Mammary epithelial cell (primary cell): ENCODE measurements at places on chromosomes 3 and 15. TPM values are rescaled to one million over a fixed set of nuclear protein-coding genes. Genes with fewer than 3 reads are reported as not detected.

The RHOV gene
- 0.90 TPM for polyA plus RNA-seq

The GOLGA8S gene
- not detected for polyA plus RNA-seq

The ALDH1A3 gene
- 430 TPM for polyA plus RNA-seq

- DNase-seq, result peak; percentile 66
Measured at GRCh38 chr3:98901119-98901391, 440 bp downstream of the DCBLD2 start.

The EXOG gene
- polyA plus RNA-seq, result 5.9 TPM

DNA sequence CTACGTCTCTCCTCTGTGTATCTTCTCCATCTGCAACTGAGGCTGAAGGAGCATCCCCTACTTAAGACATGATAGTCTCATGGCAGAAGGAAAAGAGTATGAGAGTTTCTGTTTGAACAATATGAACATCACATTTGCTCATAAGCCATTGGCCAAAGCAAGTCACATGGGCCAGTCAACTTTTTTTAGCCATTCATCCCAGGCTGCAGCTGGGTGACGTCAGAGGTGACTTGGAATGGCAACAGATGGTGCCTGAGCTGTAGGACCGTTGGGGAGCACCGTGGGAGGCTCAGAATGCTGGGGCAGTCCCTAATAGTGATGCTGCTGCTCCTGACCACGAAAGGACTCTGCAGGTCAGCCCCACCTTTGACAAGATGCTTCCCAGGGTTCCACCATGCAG lies 58.7 kb downstream of the CRTC3 start:
- peak; percentile 7 for DNase-seq

GRCh38 chr3:10185804-10186762 lies 21.4 kb downstream of the IRAK2 start:
- no peak for DNase-seq

- DNase-seq, result no peak
Measured at GRCh38 chr3:114428044-114428595, 134.3 kb downstream of the TIGIT start.

DNA sequence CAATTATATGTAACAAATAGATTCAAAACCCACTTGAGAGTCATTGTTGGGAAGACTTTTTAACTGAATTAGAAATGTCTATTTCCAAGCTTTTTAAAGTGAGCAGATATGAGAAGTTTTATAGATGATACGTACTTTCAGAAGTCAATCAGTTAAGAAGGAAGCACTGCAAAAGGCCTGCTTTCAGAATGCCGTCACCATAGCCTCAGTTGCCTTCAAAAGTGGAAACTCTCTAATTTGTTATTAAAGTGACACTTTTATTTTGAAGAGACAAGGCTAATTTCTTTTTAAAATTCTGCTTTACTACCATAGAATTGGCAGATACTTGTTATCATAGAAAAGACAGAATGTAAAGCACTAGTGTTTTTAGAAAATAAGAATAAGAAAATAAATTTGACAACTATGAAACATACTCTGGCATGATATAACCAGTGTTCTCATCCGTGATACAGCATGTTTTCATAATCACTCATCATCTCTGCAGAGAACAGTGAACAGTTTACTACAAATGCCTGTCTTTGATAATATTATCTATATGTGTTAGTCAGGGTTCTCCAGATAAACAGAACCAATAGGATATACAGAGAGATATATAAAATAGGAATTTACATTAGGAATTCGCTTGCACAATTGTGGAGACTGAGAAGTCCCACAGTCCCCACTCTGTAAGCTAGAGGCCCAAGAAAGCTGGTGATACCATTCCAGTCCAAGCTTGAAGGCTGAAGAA lies 7.0 kb upstream of the PLD1 start:
- no peak for DNase-seq

The FAM43A gene
- 0.36 TPM for polyA plus RNA-seq

- no peak for DNase-seq
Measured at GRCh38 chr3:71195492-71195891, 388.0 kb downstream of the FOXP1 start.

GRCh38 chr3:53009826-53010539 lies 35.9 kb downstream of the SFMBT1 start:
- no peak for DNase-seq

The SST gene
- not detected for polyA plus RNA-seq

DNA sequence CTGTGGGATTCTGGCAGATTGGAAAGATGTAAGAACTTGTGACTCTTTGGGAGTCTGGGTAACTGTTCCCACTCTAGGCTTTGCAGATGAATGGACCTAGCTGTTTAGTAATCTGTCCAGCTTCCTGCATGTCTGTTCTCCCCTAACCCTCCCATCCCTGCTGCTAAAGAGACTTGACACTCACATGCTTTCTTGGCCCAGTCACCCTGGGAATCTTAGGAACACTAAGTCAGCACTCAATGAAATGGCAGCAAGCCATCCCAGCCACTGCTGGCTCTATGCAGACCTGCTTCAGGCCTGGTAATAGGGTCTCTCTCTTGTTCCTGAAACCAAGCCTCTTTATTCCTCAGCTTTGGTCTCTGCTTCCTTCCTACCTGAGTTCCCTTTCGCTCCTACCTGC lies 63.7 kb upstream of the THSD4 start:
- DNase-seq, result no peak

- DNase-seq, result peak; percentile 18
Measured at GRCh38 chr15:34279368-34279767, 54.6 kb downstream of the EMC4 start.

DNA sequence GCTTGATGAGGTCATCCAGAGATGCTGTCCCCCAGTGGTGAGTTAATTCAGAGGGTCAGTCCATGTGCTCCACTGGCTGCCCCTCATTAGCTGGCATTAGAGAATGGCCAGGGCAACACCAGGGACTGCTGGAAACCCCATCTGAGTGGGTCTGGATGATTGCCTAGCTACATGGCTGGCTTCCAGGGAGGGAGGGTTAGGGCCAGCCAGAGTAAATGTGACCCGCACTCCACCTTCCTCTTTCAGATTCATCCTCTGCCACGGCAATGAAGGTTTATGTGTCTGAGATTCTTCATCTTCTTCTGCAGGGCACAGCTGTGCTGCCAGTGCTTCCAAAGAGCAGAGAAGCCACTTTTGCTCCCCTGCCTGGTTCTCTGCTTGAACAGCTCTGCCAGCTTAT lies 391.9 kb downstream of the OCA2 start:
- DNase-seq, result no peak

GRCh38 chr3:148551767-148552260 lies 145.9 kb upstream of the AGTR1 start:
- no peak for DNase-seq

GRCh38 chr3:103685939-103686338 lies 1251.1 kb downstream of the ZPLD1 start:
- no peak for DNase-seq

The HHLA2 gene
- polyA plus RNA-seq, result not detected

DNA sequence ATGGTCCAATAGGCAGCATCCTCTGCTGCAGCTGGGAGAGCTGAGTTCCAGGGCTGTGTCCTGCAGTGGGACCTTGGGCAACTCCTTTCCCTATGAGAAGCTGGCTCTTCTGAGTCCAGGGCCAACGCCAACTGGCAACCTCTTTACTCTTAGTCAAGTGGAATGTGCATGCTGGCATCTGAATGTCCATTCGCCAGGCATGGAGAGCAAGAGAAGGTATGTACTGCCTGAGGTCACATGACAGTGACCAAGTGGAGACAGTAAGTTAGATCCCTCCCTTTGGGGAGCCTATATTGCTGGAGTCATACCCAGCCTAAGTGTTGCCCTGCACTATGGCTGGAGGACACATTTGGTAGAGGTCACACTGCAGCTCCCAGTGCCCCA lies 12.1 kb downstream of the HEMK1 start:
- DNase-seq, result no peak

- DNase-seq, result peak; percentile 73
Measured at GRCh38 chr3:8445861-8446260, 55.8 kb upstream of the LMCD1 start.

The P2RY1 gene
- polyA plus RNA-seq, result 0.12 TPM

- no peak for DNase-seq
Measured at GRCh38 chr3:194387926-194388418, 11.1 kb downstream of the GP5 start.

DNA sequence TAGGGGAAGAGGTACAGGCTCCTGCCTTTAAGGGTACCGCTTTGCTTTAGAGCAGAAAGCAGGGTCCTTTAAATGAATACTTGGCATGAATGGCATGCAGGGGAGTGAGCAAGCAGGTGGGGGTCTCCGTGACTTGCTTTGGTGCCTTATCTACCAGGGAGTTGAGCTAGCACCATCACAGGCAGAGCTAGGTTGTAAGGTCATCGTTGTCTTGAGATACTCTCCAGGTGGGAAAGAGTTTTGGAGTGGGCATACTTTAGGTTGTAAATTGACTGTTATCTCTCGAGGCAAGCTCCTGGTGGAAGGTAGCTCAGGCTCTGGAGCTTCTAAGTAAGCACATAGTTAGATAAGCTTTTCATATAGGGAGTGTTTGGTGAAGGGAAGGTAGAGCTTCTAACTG lies 5.6 kb downstream of the GASK1A start:
- no peak for DNase-seq

DNA sequence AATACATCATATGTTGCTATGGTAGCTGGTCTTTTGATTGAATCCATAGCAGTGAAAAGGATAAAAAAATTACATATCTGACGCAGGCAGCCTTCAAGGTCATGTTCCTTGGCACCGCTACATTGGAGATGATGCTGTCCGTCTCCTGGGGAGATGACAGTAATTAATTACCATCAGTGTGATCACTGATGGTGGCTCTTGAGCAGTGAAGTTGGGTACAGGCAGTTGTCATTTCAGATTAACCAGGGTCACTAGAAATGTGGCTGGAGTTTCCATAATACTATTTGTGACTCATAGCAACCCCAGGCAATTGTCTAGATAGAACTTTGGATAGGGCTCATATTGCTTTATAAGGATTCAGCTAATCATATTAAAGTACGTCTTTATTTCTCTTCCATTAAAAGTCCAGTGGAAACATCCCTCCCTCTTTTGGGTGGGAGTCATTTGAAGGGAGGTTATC lies 136.3 kb downstream of the THSD4 start:
- DNase-seq, result no peak

- DNase-seq, result no peak
Measured at GRCh38 chr3:16534640-16535262, 21.3 kb upstream of the RFTN1 start.

DNA sequence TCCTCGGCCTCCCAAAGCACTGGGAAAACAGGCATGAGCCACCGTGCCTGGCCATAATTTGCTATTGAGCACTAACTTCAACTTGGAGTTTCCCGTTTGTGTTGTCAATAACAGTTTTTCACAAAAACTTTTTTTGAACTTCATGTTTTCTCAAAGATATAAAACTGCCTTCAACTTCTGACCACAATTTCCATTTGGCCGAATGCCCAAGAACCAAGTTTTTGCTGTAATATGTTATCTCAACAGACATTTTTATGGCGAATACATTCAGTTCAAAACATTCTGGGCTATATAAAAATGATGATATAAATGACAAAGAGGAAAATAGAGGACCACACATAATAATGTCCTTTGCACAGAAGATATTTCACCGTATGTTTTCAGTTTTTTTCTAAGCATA lies 56.4 kb downstream of the NEDD4 start:
- DNase-seq, result no peak

GRCh38 chr3:133477487-133477886 lies 77.6 kb downstream of the BFSP2 start:
- DNase-seq, result no peak

- no peak for DNase-seq
Measured at GRCh38 chr3:140493271-140493670, 184.6 kb upstream of the TRIM42 start.

GRCh38 chr15:100958326-100959065 lies 39.3 kb downstream of the LRRK1 start:
- no peak for DNase-seq

- no peak for DNase-seq
Measured at GRCh38 chr15:66982816-66983215, 82.6 kb upstream of the SMAD3 start.

The TM4SF18 gene
- not detected for polyA plus RNA-seq

DNA sequence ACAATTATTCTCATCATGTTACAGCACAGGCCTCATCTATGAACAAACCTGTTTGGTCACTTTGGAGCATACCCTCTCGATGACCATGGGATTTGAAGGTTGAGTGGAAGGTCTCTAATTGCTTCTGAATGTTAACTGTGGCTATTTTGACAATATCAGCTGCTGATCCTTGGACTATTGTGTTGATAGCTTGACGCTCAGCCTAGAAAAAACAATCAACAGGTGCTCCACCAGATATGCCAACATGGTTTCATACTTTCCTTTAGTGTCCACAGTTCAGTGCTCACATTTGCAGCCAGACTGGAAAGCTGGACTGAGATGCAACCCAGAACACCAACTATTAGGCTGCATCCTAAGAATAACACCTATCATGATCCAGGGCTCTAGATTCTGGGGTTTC lies 109.7 kb downstream of the POLQ start:
- no peak for DNase-seq

DNA sequence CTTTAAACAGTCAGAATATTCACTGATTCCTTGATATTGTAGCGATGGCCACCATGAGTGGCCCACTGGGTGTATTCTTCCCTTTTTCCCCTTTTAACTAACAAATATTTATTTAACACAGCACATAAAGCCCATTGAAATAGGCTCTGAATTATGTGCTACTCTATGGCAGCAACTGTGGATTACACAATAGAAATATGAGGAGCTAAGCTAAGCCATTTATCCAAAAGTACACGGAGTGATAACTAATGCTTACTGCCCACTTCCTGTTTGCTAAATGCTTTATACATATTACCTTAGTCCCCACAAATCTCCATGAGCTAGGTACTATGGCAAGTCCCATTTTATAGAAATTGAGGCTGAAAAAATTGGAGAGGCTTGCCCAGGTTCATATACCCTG lies 17.9 kb downstream of the ILDR1 start:
- no peak for DNase-seq

- peak; percentile 100 for DNase-seq
Measured at GRCh38 chr3:120094776-120095225, 554 bp upstream of the GSK3B start.

The GOLGA6A gene
- not detected for polyA plus RNA-seq

DNA sequence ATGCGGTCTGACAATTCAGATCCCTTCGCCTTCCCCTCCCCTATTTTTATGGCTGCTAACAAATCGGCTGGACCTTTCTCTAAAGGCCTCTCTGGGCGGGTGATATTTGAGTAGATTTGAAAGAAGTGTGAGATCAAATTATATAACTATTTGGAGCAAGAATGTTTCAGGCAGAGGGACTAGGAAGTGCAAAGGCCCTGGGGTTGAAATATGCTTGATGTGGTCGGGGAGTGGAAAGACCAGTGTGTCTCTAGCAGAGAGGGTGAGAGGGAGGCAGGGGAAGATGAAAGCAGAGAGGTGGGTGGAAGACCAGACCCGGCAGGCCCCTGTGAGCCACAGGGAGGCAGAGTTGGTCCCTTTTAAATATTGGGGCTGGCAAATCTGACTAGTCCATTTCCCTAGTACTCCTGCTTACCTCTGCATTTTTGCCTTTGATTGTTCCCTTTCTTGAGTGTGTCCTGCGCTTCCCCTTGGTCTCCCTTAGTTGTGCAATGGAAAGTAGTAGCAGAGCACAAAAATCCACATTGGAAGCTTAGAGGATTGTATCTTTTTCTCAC lies 32.3 kb downstream of the SLCO3A1 start:
- DNase-seq, result no peak

- DNase-seq, result peak; percentile 62
Measured at GRCh38 chr3:8937064-8938020, 25.9 kb downstream of the RAD18 start.

GRCh38 chr3:195095704-195096036 lies 175.3 kb downstream of the XXYLT1 start:
- DNase-seq, result peak; percentile 80

GRCh38 chr15:39301589-39301999 lies 279.3 kb upstream of the THBS1 start:
- DNase-seq, result peak; percentile 20

The TJP1 gene
- 53.0 TPM for polyA plus RNA-seq

The CDHR4 gene
- polyA plus RNA-seq, result not detected

- DNase-seq, result no peak
Measured at GRCh38 chr15:60364612-60364924, 33.2 kb downstream of the ANXA2 start.
